Left lung (tissue), 14 donors: ENCODE measurements at places on chromosomes 13 and 19. TPM values are rescaled to one million over a fixed set of nuclear protein-coding genes. Genes with fewer than 3 reads are reported as not detected.

The PEG3 gene
- total RNA-seq, result 6.9 TPM

GRCh38 chr13:44140888-44141724 is 232.5 kb upstream of the SERP2 start:
- peak overlapping the region; percentile 49 for H3K4me3 ChIP-seq
- no peak for DNase-seq
- peak overlapping the region; percentile 95 for H3K27ac ChIP-seq

The ARGLU1 gene
- 67.3 TPM for total RNA-seq

The PEX11G gene
- 4.6 TPM for total RNA-seq

- H3K27ac ChIP-seq, result peak overlapping the region; percentile 64
- no peaks in the 10 kb centered on the region for H3K27me3 ChIP-seq
- no peak overlapping the region for H3K4me3 ChIP-seq
- DNase-seq, result peak; percentile 22
- no peaks in the 10 kb centered on the region for H3K36me3 ChIP-seq
Observed at GRCh38 chr13:76723551-76724232, 162.5 kb downstream of the KCTD12 start.

DNA sequence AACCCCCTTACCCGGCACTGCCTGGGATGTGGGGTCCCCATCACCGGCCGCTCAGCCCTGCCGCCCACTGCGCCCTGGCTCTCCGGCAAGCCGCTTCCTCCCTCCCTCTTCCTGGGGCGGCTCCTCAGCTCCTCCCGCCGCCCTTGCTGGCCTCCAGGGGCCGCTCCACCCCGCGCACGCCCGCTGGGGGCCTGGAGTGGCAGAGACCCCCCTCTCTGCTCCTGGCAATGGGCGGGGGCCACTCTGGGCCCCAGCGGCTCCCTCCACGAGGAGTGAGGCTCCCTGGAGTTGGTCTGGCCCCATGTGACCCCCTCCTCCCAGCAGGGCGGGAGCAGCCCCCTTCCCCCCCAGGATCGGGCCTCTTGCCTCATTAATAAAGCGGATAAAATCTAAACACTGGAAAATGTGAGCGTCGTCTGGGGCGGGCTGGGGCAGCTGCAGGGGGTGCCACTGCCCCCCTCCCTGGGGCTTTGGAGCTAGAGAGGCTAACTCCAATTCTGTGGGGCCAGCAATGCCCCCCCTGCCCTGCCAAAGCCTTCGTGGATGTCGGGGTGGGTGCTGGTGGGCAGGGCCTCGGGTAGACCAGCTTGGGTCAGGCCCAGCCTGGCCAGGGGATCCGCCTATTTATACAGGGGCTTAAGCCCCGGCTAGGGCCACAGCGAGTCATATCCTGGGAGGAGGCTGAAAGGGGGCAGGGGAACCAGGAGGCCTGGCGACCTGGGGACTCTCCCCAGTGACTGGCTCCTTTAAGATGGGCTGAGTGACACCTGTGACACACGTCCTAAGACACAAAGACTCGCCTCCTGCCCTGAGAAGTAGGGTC is at the start of gene PTGER1:
PTGER1 (minus strand) TSS at position 104 of the 823 bp plus-strand sequence. CDS start 1,034 bp downstream, outside the sequence.
- no peak within 1 kb of the TSS for H3K4me3 ChIP-seq
- no peak within 1 kb of the TSS for H3K27ac ChIP-seq
- DNase-seq, result peak; percentile 65
- H3K4me1 ChIP-seq, result peaks cover 60% of the 10 kb centered on the region
- H3K36me3 ChIP-seq, result no peaks in the 10 kb centered on the region

The ZNF549 gene
- 5.8 TPM for total RNA-seq

The ITGBL1 gene
- total RNA-seq, result 7.0 TPM

The PABPC3 gene
- total RNA-seq, result 0.17 TPM

The SIRT6 gene
- total RNA-seq, result 21.9 TPM

- H3K27ac ChIP-seq, result no peak overlapping the region
- H3K27me3 ChIP-seq, result no peaks in the 10 kb centered on the region
- no peak for DNase-seq
- H3K4me3 ChIP-seq, result no peak overlapping the region
- no peaks in the 10 kb centered on the region for H3K4me1 ChIP-seq
- no peaks in the 10 kb centered on the region for H3K36me3 ChIP-seq
Observed at GRCh38 chr13:99371956-99372355, 64.8 kb upstream of the GPR183 start.

DNA sequence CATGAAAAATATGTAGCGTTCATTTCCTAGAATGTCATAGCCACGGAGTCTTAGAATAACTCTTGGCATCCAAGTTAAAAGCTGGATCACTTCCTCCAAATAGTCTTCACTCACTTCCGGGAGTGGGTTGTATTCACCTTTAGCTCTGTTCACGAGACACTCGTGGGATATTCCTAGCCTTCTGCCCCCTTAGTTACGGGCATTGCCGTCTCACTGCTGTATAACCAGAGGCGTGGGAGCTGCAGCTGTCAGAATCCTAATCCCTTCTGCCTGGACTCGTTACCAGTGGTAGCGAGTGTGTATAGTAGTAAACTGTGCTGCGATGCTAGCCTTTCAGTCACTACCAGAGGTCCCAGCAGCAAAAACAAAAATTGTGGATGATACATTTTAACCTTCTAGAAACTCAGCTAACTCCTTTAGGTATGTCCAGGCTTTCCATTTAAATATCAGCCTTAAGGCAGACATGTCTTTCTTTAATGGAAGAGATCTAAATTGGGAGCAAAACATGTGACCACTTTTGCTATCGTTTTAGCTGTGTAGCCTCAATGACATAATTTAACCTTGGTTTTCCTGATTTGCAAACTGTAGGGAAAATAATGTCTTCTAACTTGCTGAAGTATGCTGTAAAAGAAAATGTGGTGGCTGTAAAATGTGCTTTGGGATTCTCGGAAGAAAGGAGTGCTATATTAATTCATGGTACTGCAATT is 34.1 kb downstream of the ERCC5 start:
- peaks cover 35% of the 10 kb centered on the region for H3K36me3 ChIP-seq
- H3K4me3 ChIP-seq, result no peak overlapping the region
- no peaks in the 10 kb centered on the region for H3K4me1 ChIP-seq
- no peak overlapping the region for H3K27ac ChIP-seq

DNA sequence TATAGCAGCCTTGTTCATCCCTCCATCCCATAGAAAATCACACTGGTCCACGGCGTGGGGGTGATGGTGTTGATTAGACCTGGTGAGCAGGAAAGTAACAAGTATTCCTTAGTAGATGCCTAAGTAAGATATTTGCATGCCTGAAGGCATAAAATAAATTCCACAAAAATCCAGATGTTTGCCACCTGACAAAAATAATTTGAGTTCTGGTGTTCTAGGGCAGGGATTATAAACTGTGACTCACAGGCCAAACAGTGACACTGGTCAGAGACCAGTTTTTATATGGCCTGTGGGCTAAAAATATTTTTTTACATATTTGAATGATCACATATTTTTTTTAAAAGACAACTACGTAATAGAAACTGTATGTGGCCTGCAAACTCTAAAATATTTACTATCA is 310.7 kb downstream of the RFC3 start:
- H3K4me1 ChIP-seq, result no peaks in the 10 kb centered on the region
- no peaks in the 10 kb centered on the region for H3K36me3 ChIP-seq
- H3K4me3 ChIP-seq, result no peak overlapping the region
- no peak overlapping the region for H3K27ac ChIP-seq

GRCh38 chr13:42011601-42012350 is 36.7 kb upstream of the DGKH start:
- H3K27me3 ChIP-seq, result no peaks in the 10 kb centered on the region
- H3K36me3 ChIP-seq, result no peaks in the 10 kb centered on the region
- DNase-seq, result no peak
- H3K4me3 ChIP-seq, result no peak overlapping the region

The CPT1C gene
- 11.3 TPM for total RNA-seq

The EPS8L1 gene
- total RNA-seq, result 37.5 TPM

DNA sequence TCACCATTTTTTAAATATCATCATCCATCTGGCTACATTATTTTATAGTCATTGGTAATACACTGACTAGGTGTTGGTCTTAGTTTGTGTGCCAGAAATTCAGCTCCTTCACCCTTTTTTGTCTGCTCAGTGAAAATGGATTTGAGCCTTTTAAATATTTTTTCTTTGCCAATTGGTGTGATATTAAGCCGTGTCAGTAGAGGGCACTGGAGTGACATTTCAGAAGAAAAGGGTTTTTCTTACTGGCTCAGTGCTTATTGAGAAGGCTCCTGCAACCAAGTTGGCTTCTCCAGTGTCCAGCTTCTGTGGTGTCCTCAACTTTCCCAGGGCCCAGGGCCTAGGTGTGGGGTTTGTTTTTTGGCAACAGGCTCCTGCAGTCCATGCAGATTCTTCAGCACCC is 546.6 kb downstream of the DACH1 start:
- H3K27me3 ChIP-seq, result no peaks in the 10 kb centered on the region
- H3K4me1 ChIP-seq, result no peaks in the 10 kb centered on the region
- no peak overlapping the region for H3K4me3 ChIP-seq

DNA sequence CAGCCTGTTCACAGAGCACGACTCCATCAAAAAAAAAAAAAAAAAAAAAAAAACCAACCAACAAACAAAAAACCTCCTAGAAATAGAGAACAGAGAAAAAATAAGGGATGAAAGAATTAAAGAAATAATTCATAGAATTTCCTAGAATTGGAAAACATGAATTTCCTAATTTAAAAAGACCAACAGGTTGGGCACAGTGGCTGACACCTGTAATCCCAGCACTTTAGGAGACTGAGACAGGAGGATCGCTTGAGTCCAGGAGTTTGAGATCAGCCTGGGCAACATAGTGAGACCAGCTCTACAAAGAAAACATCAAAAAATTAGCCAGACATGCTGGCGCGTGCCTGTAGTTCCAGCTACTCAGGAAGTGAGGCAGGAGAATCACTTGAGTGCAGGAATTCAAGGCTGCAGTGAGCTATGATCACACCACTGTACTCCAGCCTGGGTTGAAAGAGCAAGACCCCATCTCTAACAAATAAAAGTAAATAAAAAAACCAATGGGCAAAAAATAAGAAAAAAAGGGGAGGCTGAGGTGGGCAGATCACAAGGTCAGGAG is 6.5 kb downstream of the SPART start:
- no peak for DNase-seq
- H3K4me3 ChIP-seq, result no peak overlapping the region
- no peaks in the 10 kb centered on the region for H3K27me3 ChIP-seq
- H3K27ac ChIP-seq, result no peak overlapping the region

GRCh38 chr13:52377898-52378297 is 28.1 kb downstream of the THSD1 start:
- H3K4me3 ChIP-seq, result no peak overlapping the region
- no peak for DNase-seq
- H3K27ac ChIP-seq, result no peak overlapping the region
- H3K4me1 ChIP-seq, result peaks cover 5% of the 10 kb centered on the region
- H3K36me3 ChIP-seq, result no peaks in the 10 kb centered on the region

GRCh38 chr13:110012102-110012739 is 225.8 kb upstream of the IRS2 start:
- H3K27me3 ChIP-seq, result no peaks in the 10 kb centered on the region
- no peak overlapping the region for H3K4me3 ChIP-seq
- peak; percentile 39 for DNase-seq
- H3K4me1 ChIP-seq, result no peaks in the 10 kb centered on the region
- H3K36me3 ChIP-seq, result no peaks in the 10 kb centered on the region

- no peak for DNase-seq
- no peaks in the 10 kb centered on the region for H3K4me1 ChIP-seq
- no peaks in the 10 kb centered on the region for H3K27me3 ChIP-seq
- no peak overlapping the region for H3K27ac ChIP-seq
Observed at GRCh38 chr13:31081316-31081715, 80.4 kb downstream of the HSPH1 start.

The ZNF283 gene
- total RNA-seq, result 10.4 TPM

DNA sequence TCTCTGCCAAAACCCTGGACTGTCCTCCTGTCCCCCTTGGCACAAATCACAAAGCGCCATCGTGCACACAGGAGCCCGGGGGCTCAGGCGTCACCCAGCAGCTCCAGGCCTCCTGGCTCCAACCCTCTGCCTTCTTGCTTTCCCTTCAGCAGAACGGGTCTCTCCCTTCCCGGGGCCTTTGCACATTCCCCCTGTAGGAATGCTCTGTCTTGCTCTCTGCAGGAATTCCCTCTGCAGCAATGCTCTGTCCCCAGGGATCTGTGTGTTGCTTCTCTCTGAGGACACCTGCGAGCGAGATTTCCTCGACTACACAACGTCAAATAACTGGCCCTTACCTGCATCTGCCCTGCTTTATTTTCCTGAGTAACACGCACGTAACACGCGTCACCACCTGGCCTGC is 13.3 kb upstream of the RASA3 start:
- no peak for DNase-seq
- peaks cover 5% of the 10 kb centered on the region for H3K4me1 ChIP-seq
- H3K36me3 ChIP-seq, result no peaks in the 10 kb centered on the region
- no peak overlapping the region for H3K27ac ChIP-seq
- H3K4me3 ChIP-seq, result no peak overlapping the region

DNA sequence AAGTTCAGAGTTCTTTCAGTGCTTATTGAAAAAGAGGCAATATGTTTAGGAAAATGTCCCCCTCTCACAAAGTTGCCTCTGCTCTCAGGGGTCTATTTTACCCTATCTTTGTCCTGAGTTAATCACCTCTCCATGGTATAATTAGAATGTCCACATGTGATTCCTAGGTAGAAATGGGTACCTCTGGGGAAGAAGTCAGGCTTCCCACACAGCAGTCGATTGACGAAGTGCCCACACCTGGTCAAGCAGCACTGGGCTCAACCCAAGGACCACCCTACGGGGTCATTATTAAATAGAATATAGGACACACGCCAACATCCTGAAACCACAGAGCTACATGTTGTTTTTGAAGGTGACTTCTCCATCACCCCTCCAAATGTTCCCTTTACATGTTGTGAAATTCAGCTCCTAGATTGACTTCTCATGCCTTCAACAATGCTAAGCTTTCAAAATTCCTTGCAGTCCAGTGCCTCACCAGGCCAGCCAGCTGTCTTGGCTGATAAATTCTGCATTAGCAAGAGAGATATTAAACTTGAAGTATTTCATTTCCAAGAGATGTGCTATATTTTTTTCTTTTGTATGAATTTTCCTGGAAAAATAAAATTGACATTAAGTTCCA is 43.6 kb upstream of the FAM124A start:
- H3K27me3 ChIP-seq, result no peaks in the 10 kb centered on the region
- no peaks in the 10 kb centered on the region for H3K36me3 ChIP-seq
- DNase-seq, result no peak
- no peaks in the 10 kb centered on the region for H3K4me1 ChIP-seq
- no peak overlapping the region for H3K27ac ChIP-seq
- H3K4me3 ChIP-seq, result no peak overlapping the region

- no peak overlapping the region for H3K27ac ChIP-seq
- no peak for DNase-seq
- H3K36me3 ChIP-seq, result no peaks in the 10 kb centered on the region
- H3K4me3 ChIP-seq, result no peak overlapping the region
- no peaks in the 10 kb centered on the region for H3K27me3 ChIP-seq
Observed at GRCh38 chr13:89790696-89791095, 1556.8 kb upstream of the MIR17HG start.

DNA sequence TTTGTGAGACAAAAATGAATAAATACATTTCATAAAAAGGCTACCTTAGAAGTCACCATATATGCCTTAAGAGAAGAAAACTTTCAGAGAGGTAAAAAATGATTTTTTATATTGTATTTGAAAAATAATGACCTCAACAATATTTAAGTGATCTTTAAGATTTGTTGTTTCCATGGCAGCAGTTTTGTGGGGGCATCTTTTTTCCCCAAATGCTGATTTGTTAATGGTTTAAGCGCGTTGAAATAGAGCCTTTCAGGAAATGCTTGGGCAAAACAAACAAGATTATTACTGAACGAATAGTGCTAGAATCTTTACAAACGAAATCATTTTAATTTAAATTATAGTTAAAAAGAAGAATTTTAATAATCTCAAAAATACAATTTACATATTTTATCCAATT is 103.1 kb upstream of the MYO16 start:
- H3K4me3 ChIP-seq, result no peak overlapping the region
- no peak overlapping the region for H3K27ac ChIP-seq
